Activated gamma-delta T cell treated with anti-CD3 and anti-CD28 coated beads, Interleukin-2, amount 50 U/mL, for 16 hours (primary cell): ENCODE measurements at places on chromosomes 11 and 22.
A peak's percentile ranks its signal among the peaks of the same experiment; 100 is the strongest.

- DNase-seq, result no peak
Measured at GRCh38 chr11:113106507-113106906, 145.3 kb downstream of the NCAM1 start.

DNA sequence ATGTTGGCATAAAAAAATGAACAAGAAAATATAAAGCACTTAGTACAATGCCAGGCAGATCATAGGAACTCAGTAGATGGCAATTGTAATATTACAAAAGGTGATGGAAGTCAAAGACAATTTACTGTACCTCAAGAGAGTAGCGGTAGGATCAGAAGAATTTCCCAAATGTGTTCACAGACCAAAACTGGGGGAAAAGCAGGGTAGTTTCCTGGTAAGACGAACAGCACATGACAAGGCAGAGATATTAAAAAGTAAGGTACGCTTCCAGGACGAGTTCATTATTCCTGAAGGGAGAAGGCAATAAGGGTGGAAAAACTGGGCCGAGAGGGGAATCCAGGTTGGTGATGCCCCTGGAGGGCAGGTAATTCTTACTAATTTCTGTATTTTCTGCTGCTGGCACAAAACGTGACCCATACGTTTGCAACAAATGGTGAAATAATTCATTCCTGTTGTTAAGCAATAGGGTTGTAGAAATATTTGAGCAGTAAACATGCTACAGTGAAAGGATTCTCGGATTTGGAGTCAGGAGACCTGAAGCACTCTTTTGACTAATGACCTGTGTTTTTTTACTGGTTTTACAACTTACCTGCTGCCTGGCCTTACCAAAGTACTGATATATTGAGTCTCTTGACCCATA, 786 bp upstream of the ANKRD42 start:
- no peak for DNase-seq

DNA sequence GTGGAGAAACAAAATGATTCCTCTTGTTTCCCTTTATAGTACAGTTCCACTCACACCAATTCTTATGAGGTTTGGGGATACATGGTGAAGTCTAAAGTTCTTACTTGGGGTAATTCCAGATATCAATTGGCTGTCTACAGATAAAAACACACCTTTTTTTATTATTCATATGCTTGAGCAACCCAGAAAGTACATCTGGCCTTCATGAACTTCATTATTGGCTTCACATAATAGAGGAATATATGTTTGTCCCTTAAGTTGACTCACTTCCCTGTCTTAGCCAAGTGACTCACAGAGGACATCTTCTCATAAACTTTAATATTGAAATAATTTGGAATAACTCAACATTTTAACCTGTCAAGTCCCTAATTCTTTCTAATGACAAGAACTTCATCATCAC, 36.3 kb upstream of the SOX6 start:
- DNase-seq, result no peak

DNA sequence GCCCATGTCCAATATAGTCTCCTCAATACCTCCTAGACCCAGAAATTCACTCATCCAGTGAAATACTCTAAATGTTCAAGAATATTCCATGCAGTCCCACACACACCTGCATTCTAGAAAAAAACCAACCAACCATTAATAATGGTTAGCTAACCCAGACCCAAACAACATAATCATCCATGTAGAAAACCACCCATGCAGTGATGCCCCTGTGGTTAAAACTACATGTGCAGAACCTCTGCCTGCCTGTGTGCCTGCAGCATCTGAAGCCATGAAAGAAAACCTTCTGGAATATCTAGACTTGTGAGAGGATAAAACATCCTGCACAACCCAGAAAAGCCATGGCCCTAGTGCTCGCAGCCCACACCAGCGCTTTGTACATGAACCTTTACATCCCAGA, 47.8 kb downstream of the SLC22A12 start:
- DNase-seq, result no peak

DNA sequence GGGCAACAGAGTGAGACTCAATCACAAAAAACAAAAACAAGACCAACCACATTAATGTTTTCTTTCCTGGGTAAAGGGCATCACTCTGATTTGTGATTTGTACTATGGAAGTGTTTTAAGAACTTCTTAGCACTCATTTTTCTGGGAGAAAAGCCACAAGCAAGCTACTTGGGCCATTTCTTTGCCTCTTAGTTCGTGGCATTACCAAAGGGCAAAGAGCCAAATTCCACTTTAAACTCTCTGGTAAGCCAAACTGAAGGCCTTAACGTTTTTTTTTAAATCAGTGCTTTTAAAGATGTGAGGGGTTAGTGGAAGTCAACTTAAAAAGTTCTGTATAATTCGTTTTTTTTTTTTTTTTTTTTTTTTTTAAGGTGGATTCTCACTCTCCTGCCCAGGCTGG, 36.9 kb downstream of the CAT start:
- no peak for DNase-seq

DNA sequence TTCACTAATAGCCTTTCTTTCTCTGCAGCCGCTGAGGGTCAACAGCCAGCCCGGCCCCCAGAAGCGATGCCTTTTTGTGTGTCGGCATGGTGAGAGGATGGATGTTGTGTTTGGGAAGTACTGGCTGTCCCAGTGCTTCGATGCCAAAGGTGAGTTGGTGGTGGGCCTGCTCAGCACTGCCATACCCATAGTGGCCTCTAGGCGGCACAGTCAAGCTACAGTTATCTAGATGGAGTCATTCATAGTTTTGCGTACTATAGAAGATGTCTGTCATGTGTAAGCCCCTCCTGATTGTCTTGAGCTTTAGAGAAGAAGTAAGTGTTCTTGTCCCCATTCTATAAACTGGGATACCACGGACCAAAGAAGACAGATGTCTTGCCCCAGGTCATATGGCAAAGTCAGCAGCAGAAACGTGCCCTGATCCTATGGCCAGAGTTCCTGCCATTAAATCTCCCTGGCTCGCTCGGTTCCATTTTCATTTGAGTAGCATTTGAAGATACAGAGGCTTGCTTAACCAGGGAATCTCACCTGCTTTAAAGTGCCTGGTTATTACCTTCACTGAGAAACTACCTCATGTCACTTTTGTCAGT, 42.1 kb upstream of the CRTAM start:
- peak; percentile 63 for DNase-seq

GRCh38 chr11:121328967-121329679, 36.6 kb downstream of the SC5D start:
- no peak for DNase-seq

- DNase-seq, result no peak
Measured at GRCh38 chr11:66274219-66274618, 3.8 kb upstream of the CNIH2 start.

DNA sequence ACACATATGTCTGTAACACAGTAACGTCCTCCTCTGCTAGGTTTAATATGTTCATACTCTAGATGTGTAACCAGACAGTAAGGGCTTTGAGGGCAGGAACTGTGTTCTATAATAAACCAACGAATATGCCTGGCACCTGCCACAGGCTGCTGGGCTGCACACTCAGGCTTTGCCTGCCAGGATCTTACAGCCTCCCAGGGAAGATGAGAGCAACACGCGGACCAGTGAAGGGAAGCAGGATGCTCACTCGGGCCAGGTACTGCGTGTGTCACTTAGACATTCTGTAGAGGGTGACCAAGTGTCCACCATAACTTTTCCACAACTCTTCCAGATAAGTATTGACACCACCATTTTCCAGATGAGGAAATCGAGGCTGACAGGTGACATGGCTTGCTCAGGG, 21.7 kb upstream of the BAIAP2L2 start:
- DNase-seq, result no peak

DNA sequence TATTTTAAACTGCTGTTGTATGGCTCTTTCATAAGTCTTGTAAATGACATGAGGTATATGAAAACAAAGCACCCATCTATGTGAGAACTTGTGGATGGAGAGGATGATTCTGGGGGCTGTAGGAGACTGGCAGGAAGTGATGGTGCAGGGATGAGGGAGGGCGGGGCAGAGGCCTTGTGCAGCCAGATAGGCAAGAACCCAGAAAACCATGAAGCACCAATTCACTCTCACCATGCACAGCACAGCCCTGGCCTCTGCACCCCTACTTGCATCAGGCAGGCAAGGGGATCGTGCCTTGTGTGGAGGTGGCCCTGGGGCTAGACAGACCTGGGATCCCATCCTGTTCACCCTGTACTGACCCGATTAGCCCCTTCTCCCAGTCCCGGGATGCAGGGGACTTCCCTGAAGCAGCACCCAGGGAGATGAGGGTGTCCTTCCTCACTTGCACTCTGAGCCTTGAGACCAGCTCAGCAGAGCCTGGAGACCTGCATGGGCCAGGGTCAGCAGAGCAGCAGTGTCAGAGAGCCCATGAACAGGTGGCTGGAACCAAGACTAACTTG, 85.5 kb downstream of the MORC2 start:
- no peak for DNase-seq

GRCh38 chr11:2128511-2129307, 10.5 kb downstream of the IGF2 start:
- no peak for DNase-seq

GRCh38 chr11:123020968-123021367, 39.3 kb upstream of the BSX start:
- peak; percentile 6 for DNase-seq

DNA sequence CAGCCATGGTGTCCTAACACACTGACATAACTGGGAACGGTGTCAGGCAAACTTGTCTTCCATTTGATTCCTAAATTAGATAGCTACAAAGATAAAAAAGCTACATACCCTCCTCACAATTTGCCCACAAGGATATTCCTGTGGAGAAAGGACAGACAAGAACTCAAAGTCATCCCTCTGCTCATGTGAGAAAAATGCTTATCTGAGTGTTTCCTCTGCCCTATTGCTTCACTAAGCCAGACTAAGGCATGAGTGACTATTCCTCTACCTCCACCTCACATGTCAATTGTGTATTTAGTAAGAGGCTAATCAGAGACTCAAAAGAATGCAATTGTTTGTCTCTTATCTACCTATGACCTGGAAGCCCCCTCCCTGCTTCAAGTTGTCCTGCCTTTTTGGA, 247.7 kb downstream of the DDX10 start:
- no peak for DNase-seq

DNA sequence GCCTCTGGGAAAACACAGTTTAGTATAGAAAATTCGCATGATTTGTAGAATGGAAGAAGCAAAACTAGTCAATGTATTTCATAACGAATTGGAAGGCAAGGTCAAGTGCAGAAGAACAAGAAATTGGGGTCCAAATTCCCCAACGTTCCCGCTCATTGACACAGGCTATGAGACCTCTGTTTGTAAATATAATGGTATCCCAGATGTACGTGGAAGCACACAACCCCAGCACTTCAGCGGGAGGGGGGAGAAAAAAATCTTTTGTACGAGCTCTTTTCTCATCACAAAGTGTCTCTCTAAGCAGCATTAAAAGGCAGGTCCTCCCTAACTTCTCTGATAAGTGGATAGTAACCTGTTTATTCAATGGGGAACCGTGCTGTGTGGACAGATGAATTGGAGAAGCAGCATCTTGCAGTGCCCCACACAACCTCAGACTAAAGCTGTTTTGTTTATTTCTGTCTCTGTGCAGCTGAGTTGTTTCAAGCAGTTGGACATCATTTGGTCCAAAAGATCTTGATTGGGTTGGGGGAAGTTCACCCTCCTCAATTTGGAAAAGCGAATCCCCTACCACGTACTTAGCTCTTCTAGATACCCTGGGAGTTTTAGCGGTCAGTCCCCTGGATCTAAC, 1.1 kb upstream of the GAB2 start:
- DNase-seq, result no peak

DNA sequence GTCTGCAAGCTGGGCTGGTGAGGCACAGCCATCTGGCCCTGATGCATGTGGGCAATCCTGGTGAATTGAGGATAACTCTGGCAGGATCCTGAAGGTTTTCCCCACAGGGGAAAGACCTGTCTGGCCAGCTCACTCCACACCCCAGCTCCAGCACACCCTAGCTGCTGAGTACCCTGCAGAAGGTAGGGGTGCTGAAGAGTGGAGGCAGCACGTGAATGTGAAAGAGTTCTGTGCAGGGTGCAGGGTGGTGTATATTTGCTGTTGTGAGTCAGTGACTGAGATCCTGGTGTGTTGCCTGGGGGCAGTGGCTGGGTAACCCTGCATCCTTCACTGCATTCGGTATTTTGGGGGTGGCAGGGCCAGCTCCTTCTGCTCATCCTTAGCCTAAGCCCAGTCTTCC, 22.4 kb downstream of the DGAT2 start:
- DNase-seq, result no peak

DNA sequence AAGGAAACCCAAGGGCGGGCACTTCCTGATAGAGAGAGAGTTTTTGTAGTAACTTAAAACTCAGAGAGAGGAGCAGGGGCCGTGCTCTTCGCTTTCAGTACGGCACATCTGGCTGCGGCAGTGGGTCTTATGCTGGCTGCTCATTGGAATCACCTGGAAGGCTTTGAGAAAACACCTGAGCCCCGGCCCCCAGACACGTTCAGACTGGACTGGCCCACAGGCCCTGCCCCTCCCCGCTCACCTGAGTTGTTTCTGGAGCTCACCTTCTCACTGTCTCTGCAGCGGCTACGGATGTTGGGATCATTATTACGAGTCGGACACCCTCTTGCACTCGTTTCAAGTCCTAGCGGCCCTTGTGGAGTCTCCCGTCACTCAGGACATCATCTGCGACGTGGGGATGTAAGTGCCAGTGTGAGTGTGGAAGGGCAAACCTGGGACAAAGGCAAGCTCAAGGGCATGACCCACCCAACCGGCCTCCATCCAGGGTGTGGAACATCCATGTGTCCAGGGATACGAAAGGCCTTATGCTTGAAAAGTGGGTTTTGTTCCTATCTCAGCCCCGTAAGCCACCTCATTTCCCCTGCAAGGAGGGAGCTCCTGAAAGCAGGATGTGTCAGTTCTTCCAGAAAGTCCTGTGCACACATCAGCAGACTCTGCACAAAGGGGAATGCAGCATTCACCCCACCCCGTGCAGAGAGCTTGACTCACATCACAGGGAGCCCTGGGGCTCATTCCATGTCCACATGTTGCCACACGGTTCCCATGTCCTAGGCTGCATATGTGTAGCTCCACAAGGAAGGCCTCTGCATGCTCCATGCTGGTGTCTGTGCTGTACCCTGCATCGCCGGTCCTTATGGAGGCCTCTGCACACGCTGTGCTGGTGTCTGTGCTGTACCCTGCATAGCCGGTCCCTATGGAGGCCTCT, 5.4 kb downstream of the NADSYN1 start:
- no peak for DNase-seq
